ENCODE measurements at places on chromosomes 13 and 19. TPM values are rescaled to one million over a fixed set of nuclear protein-coding genes. Genes with fewer than 3 reads are reported as not detected.

PRODH2 gene
- not detected for total RNA-seq

SHISA7 gene
- total RNA-seq: 0.03 TPM

CEACAM6 gene
- total RNA-seq: 0.21 TPM

PSPN gene
- total RNA-seq: 1.6 TPM

Measured in Panc1 (cell line).